ENCODE measurements at places on chromosomes 3 and 15.

GRCh38 chr3:151008699-151009098 lies 36.2 kb upstream of the CLRN1 start:
- no peak for DNase-seq

GRCh38 chr15:60351066-60351465 lies 46.7 kb downstream of the ANXA2 start:
- DNase-seq = no peak

GRCh38 chr3:163768048-163768447 lies 1310.2 kb downstream of the SI start:
- DNase-seq = no peak

- DNase-seq = no peak
These were observed 2.6 kb downstream of the KIF7 start for GRCh38 chr15:89652666-89653065.

- DNase-seq = peak; percentile 44
These were observed 2.7 kb downstream of the CERS3 start for GRCh38 chr15:100526027-100526481.

DNA sequence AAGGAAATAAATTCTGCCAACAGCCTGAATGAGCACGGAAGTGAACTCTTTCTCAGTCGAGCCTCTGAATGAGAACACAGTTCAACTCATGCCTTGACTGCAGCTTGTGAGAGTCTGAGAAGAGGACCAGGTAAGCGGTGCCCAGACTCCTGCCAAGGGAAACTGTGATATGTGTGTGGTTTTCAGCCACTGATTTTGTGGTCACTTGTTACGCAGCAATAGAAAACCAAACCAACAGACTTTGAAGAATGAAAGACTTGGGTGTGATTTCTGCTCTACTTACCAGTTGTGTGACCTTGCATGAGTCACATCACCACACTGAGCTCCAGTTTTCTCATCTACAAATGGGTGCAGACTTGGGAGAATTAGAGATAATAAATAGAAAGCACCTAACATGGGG lies 30.6 kb upstream of the FAM107A start:
- DNase-seq = no peak

DNA sequence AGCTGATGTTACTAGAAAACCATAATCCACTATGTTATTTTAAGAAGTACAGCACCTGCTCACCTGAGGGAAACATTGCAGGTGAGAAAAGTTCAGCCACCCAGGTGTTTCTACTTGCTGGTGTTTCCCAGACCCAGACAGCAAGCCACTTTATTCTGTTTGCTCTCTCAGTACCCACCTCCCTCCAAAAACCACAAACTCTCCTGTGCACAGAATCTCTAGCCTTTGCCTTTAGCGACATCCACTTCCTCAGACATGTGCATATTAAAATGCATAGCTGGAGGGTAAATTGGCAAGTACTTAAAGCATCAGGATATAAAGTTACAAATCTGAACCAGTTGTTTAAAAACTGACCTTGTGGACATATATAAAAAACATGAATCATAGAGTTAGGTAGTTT lies 36.7 kb downstream of the VGLL3 start:
- DNase-seq = no peak

DNA sequence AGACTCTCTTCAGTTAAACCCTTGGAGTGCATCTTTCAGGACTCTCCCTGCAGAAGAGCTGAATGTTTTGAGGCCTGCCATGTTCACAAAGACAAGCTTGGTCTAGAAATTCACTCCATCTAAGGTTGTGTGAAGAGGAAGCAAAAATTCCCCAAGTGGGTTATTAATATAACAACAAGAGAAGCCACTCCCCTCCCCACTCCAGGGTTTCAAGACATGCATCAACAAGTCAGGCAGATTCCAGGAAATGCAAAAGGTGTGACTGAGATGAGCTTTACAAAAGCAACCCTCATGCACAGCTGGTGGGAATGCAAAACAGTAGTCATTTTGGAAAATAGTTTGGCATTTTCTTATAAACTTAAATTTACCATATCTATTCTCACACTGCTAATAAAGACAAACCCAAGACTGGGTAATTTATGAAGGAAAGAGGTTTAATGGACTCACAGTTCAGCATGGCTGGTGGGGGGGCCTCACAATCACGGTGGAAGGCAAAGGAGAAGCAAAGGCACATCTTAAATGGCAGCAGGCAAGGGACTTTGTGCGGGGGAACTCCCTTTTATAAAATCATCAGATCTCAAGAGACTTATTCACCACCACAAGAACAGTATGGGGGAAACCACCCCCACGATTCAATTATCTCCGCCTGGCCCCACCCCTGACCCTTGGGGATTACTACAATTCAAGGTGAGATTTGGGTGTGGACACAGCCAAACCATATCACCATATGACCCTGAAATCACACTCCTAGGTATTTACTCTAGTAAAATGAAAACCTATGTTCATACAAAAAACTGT lies 31.3 kb downstream of the TARS3 start:
- no peak for DNase-seq

DNA sequence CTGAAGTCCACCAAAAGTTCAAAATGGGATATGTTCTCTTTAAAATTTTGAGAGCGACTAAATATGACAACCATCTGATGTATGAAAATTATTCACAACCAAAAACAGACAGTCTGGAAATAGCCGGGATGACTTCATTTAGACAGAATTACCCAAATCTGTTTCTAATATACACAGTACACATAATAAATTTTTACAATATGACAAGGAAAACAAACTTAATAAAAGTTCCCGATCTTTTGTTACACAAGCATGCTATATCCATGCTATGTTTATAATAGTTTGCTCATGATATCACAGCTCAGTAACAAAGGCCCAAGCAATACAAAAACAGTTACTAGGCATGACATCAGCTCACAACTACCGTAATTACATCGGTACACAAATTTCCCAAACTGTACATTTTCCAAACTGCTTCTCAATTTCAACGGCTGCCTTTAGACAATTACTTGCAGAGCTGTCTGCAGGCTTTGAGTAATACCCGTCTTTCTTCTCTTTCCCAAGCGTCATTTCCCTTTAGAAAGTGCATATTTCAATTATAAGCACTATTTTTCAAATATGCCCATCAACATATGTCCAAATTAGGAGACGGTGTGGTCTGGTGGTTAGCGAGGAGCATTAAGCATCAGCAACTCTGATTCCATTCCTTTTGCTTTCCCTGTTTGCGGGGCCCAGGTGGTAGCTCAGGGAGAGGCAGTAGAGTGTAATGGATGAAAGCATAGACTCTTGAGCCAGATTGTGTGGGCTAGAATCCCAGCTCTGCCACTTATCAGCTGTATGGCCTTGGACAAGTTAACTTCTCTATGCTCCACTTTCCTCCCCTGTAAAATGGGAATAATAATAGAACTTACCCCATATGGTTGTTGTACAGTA lies 481.2 kb downstream of the FOXP1 start:
- DNase-seq = no peak

- no peak for DNase-seq
These were observed 58.1 kb upstream of the HACD2 start for GRCh38 chr3:123642957-123643330.

DNA sequence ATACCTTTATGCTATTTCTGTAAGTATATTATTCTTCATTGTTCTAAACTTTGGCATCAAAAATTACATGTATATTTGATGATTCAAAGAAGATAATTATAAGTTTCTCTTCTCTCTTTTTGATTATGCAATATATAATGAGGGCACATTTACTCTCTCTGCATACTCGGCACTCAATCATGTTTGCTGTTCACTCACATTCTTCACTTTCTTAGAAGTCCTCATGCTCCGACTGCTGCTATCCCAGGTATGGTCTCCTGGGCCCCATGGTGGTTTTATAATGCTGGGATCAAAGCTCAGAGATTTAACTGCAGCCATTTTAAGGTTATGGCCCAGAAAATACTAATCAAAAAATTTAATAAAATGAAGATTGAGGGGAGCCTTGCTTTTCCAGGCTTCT lies 529.7 kb upstream of the IL12A start:
- DNase-seq = no peak

DNA sequence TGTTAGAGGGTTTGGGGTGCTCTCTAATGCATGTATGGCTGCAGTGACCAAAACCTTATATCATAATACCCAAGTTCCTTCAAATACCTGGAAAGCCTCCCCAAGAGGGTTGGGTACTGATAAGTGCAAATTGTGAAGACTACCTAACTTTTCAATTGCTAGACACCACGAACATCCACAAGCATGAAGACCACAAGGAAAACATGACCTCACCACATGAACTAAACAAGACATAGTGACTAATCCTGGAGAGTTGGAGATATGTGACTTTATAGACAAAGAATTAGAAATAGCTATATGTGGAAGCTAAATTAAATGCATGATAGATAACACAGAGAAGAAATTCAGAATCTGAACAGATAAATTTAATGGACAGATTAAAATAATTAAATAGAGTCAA lies 23.9 kb upstream of the AADACL2 start:
- DNase-seq = no peak

DNA sequence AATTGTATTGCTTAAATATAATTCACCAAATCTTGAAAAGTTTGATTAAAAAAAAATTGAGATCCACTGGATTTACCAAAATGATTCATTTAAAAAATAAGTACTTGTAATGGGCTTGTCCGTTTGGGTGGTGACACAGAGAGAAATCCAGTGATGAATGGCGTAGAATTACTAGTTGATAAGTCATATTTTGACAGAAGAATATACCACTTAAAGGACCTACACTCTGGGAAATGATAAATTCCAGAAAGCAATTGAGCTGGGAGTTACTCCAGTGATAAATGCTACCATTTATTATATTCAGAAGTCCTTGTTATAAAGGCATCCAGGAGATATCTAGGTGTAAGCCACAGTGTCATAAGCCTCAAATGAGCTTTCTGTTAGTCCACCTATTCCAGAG lies 141.8 kb upstream of the CFAP20DC start:
- no peak for DNase-seq

DNA sequence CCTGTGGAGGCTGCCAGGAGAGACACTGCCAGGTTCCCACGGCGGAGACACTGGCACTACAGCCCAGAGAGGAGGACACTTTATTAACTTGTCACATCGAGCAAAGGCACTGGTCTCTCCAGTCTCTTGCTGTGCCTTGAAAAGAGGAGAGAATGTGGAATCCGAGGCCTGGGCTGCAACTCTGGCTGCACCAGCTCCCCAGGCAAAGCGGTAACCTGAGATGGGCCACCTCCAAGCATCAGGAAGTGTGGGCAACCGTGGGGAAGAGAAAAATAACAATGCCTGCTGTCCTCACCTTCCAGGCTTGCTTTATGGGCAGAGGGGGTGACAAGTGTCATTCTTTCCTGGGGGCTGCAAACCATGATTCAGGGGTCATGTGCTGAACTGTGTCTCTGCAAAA lies 91.6 kb upstream of the RGMA start:
- DNase-seq = no peak

DNA sequence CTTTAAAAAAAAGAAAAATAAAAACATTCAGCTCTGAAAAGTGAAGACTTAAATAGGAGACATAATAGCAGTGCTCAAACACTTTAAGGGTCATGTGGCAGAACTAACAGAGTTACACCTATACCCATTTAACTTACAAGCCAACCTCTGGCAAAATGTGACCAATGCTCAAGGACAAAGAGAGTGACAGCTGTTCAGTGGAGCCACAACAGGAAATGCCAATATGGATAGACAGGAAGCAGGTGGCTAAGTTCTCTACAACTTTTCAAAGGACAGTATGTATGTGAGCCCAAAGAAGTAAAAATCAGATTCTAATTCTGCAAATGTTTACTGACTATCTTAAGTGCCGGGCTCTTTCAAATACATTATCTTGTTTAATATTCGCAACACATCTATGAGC lies 3.4 kb downstream of the TMCC1 start:
- no peak for DNase-seq

- DNase-seq = no peak
These were observed 790 bp downstream of the LAMP3 start for GRCh38 chr3:183161552-183162336.

GRCh38 chr3:79383402-79384012 lies 384.3 kb downstream of the ROBO1 start:
- DNase-seq = no peak

DNA sequence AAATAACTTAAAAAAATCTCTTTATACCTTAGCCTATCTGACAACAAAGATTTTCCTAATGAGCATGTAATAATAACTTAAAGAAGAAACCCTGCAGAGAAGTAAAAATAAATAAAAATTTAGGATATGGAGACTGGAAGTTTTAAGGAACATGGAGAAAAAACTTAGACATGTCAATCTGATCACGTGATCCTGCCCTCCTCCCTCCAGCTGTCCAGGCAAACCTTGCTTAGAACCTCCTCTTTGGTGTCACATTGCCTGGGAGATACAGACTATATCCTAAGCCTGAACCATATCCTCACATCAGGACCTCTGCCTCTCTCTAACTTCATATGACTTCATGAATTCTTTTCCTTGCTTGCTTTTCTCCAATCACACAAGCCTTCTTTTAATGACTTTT lies 275.5 kb downstream of the CNTN3 start:
- DNase-seq = no peak

GRCh38 chr3:165753560-165753959 lies 83.7 kb downstream of the BCHE start:
- DNase-seq = no peak

- DNase-seq = no peak
These were observed 539 bp upstream of the MGLL start for GRCh38 chr3:127822682-127823425.

DNA sequence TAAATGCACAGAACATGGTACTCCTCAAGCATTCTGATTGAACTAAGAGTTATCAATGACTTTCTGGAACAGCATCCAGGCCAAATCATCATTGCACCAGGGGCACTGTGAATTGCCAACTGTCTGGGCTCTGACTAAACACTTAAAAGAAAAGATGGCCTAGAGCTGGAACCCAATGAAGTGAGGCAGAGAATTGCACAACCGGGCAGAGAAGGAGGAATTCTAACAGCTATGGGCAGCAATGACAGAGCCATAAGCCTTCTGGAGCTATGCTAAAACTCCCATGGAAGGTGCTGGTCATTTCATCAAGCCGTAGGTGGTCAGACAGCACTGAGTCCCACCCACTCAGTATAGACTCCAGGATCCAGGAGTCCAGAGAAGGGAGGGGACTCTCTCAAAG lies 48.1 kb upstream of the OXTR start:
- no peak for DNase-seq

DNA sequence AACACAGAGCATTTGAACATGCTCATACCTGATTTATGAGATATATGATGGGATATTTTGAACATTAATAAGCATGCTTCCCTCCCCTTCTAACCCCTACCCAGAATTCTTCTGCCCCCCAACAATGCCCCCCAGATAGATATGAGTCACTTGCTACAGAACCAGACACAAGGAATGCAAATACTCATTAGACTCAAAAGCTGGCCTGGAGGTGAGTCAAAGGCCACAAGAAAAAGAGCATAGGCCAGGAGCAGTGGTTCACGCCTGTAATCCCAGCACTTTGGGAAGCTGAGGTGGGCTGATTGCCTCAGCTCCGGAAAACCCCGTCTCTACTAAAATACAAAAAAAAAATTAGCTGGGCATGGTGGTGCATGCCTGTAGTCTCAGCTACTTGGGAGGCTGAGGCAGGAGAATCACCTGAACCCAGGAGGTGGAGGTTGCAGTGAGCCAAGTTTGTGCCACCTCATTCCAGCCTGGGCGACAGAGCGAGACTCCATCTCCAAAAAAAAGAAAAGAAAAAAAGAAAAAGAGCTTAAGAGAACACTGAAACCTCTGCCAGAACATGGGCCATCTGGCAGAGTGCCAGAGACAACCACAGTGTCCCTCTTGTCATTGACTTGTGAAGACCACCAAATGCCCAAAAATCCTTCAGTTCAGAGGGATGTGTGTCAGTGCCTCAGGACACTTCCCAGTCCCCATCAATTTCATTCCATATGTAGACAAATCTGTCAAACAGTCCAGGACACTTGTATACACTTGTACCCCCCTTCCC lies 3.9 kb upstream of the SH3GL3 start:
- DNase-seq = no peak
